ENCODE measurements at places on chromosomes 13 and 19.

DNA sequence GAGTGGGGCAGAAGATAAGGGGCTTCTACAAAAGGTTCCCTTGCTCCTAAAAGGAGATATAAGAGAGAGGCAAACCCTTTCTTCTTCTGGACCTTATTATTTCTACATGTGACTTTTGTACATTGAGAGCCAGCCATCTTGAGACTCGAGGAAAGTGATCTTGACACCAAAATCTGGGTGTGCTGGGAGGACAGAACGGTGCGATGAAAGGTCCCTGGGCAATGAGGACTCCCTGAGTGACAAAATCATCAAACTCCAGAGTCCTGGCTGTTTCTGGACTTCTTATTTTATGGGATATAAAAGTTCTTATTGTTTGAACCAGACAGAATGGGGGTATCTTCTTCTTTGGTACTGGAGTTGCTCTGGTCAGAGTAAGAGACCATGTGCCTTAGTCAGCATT, 411.0 kb downstream of the ZNF536 start:
- no peak for DNase-seq

GRCh38 chr13:113411216-113412023, 41.9 kb downstream of the ADPRHL1 start:
- no peak for DNase-seq

GRCh38 chr19:55098716-55099556, 18.5 kb downstream of the PPP1R12C start:
- no peak for DNase-seq

- no peak for DNase-seq
Observed at GRCh38 chr19:34482380-34483250, 1.1 kb downstream of the WTIP start.

DNA sequence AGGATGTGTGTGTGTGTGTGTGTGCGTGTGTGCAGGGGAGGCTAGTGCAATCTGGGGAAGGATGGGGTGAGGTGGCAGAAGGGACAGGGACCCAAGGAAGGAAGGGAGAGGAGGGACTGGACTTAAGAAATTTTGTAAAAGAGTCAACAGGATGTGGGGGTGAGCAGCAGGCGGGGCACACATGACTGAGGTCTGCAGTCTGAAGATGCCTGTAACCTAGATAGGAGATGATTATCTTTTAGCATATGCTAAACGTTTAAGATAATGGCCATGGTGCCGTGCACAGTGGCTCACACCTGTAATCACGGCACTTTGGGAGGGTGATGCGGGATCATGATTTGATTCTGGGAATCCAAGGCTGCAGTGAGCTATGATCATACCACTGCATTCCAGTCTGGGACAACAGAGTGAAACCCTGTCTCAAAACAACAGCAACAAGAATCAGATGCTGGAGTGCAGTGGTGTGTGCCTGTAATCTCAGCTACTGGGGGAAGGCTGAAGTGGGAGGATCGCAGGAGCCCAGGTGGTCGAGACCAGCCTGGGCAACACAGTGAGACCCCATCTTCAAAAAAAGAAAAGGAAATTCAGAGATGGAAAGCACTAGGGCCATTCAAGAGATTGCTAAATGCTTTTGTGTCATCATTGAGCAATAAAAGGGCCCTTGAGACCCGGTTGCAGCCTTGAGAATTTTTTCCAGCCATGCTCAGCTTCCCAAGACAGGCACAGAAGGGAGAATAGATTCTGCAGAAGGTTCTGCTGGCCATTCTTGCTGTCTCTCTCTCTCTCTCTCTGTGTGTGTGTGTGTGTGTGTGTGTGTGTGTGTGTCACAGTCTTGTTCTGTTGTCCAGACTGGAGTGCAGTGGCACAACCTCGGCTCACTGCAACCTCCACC, 3.8 kb upstream of the ZNF414 start:
- DNase-seq = peak; percentile 22

- DNase-seq = no peak
Observed at GRCh38 chr19:45901912-45902650, at the start of gene MYPOP. Gene MYPOP, minus strand, starts transcription at chr19:45902613. Its CDS starts 840 bp downstream, at chr19:45901773.

DNA sequence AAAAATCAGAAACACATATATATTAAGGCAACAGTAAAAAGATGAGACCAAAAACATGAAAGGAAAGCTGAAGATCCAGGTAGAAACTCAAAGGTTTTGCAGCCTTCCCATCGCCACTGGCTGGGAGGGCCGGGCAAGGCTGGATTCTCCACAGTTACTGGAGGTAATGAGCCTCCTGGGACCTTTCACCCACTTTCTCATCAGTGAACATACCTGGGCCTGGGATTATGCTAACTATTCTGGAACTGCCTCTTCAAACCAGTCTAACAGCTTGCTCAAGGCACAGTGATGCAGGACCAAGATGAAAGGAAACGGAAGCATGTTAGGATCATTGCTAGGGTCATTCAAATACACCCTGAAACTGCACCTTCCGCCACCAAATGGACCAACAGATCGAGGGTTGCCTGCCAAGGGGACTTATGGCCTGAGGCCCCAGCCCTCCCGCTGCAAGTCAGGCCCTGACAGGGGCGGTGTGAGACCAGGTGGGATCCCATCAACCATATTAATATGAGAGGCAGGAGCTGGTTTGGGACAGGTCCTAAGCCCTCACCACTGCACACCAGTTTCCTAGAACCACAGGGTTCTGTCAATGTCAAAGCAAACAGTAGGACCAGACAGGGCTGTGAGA, 28.4 kb upstream of the ATP12A start:
- no peak for DNase-seq

GRCh38 chr13:43054803-43055802, 31.7 kb downstream of the DNAJC15 start:
- no peak for DNase-seq

DNA sequence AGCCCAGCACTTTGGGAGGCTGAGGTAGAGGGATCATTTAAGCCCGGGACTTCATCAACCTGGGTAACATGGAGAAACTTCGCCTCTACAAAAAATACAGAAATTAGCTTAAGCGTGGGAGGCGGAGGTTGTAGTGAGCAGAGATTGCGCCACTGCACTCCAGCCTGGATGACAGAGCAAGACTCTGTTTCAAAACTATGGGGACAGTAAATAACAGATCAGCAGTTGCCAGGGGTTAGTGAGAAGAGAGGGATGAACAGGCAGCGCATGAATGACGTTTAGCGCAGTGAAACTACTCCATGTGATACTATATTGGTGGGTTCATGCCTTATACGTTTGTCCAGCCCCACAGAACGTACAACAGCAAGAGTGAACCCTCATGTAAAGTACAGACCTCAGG, 7.1 kb upstream of the ICAM3 start:
- no peak for DNase-seq

GRCh38 chr13:43647471-43647870, 139.3 kb downstream of the ENOX1 start:
- DNase-seq = no peak

DNA sequence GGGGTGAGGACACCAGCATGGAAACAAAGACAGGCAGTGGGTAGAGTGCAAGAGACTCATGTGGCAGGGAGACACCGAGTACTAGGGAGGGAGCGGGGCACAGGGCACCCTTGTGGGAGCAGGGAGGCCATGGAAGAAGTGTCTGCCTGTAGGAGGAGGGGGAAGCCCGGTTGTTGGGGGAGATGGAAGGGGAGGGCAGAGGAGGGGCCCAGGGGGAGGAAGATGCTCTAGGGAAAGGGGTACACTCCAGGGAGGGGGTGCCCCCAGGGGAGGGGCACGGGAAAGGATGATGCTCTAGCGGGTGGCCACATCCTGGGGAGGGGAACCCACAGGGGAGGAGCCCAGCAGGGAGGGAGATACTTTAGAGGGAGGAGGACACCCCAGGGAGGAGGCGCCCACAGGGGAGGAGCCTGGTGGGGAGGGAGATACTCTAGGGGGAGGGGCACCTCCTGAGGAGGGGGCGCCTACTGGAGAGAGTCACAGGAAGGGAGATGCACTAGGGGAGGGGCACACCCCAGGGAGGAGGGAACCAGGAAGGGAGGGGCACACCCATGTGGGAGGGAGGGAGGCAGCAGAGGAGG, 24.9 kb downstream of the CPAMD8 start:
- DNase-seq = peak; percentile 15

DNA sequence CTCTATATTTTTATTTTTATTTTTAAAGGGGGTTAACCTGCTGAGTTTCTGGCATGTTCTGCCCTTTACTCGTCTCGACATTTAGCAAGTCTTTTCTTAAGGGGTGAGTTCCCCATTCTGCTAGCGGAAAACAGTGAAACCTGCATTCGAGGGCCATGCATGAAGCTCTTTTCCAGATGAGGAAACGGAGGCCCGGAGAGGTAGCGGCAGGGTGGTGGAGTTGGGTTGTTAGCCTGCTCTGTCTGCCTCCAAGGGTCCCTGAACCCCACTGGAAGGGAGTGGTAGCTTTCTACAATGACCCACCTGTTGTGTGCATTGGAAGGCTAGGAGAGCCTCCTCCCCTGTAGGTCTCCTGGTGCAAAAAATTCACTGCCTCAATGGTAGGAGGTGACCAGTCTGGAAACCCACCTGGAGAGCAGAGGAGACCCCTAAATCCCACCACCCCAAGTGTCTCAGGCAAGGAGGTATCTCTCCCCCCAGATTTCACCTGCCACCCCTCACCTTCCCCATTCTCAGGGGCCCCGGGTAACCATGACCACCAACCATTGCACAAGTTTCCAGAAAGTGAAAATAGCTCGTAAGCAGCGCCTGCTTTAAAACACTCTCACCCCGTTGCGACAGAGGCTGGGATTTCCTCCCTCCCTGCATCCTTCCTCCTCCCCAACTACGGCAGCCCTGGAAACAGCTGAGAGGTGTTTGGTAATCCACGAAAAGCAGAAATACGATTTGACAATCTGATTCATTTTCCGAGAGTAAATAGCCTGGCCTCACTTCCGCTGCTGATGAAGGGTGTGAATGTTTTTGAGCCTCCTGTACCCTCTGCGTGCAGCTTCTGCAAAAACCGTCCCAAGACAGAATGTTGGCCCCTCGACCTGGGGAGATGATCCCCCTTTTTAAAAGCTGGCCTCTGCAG, 3.5 kb downstream of the KLF2 start:
- DNase-seq = no peak

DNA sequence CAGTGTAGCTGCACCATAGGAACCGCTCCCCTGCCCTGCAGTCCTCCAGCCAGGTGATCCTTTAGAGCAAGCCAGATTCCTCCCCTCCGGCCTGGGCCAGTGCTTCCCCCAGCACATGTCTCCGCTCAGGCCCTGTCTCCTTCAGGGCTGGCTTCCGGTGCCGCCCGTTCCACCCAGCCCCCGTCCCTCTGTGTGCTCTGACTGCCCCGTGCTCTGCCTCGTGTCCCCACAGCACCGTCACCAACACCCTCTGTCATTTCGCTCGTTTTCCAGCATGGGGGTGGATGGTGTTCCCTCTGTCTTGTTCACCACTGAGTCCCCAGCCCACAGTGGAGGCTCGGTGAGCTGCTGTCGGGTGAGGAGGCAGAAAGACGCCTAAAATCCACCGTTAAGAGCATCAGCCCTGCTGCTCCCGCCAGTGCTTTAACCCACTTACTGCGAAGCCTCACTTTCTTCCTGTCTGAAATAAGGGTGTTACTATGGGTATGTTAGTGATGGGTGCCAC, 54.5 kb downstream of the TSSK6 start:
- DNase-seq = peak; percentile 37

DNA sequence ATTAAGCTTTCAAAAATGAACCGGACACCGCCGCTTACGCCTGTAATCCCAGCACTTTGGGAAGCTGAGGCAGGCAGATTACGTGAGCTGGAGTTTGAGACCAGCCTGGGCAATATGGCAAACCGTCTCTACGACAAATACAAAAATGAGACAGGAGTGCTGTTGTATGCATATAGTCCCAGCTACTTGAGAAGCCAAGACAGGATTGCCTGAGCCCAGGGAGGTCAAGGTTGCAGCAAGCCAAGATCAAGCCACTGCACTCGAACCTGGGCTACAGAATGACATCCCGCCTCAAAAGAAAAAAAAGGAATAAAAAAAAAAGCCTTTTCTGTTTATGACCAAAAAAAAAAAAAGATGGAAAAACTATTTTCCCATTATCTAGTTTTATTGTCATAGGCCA, 96.4 kb downstream of the RBM26 start:
- DNase-seq = no peak

DNA sequence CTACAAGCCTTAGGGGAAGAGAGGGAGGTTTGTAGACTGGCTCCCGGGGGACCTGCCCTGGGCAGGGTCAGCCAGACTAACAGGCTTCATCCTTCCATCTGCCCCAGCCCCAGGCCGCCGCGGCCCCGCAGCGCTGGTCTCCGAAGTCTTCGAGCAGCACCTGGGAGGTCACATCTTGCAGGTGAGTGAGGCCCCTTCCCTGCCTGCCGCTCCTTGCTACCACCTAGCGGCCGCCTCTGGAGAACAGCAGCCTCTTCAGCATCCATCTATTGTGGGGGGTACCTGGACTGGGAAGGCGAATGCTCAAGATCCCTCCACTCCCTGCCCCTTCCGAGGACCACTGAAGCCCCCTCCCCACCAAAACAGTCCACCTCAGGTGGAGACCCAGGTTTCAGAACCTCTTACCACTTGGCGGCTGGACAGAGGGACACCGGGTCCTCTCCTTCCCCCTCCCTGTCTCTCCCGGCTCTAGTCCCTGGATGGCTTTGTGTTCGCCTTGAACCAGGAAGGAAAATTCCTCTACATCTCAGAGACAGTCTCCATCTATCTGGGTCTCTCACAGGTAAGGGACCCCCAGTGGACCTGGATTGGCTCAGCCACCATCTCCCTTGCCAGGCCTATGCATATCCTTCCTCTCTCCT, 12.7 kb downstream of the NPAS1 start:
- peak; percentile 34 for DNase-seq

DNA sequence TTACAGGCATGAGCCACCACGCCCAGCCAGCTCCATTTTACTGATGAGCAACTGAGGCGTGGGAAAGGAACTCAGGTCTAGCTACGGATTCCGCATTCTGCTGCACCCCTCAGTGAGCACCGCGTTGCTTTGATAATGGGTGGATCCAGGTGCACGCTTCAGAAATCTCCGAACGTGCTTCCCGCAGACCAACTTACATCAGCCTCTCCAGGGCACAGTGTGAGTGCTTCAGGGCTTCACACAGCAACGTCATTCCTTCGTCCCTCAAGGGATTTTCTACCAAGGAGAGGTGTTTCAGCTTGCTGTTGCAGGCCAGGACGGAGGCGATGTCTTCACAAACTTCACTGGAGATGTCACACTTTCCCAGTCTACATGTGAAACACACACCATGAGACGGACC, 21.7 kb downstream of the NLRP9 start:
- no peak for DNase-seq

DNA sequence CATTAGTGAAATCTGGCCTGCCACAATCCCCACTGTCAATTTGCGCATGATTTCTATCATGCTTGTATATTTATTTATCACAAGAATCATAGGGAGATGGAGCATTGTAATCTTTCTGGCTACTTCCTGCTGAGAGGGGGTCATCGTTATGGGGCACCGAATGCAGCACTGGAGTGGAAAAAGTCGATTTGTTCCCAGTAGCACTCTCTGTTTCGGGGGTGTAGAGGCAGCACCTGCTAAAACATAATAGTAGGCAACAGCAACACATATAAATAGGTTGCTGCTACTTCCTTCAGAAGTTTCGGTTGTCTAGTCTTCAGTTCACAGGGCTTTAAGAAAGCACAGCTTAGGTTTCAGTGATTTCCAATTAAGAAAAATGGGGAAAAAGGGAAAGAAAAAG, 23.4 kb upstream of the CEACAM21 start:
- no peak for DNase-seq

- no peak for DNase-seq
Observed at GRCh38 chr13:111877906-111878305, 189.0 kb upstream of the SOX1 start.
